ENCODE measurements at places on chromosomes 6 and 20.

- no peak for DNase-seq
Measured at GRCh38 chr20:62823688-62824475, 7.0 kb downstream of the COL9A3 start.

- peak; percentile 14 for DNase-seq
Measured at GRCh38 chr6:129183681-129184301, 300.9 kb downstream of the LAMA2 start.

DNA sequence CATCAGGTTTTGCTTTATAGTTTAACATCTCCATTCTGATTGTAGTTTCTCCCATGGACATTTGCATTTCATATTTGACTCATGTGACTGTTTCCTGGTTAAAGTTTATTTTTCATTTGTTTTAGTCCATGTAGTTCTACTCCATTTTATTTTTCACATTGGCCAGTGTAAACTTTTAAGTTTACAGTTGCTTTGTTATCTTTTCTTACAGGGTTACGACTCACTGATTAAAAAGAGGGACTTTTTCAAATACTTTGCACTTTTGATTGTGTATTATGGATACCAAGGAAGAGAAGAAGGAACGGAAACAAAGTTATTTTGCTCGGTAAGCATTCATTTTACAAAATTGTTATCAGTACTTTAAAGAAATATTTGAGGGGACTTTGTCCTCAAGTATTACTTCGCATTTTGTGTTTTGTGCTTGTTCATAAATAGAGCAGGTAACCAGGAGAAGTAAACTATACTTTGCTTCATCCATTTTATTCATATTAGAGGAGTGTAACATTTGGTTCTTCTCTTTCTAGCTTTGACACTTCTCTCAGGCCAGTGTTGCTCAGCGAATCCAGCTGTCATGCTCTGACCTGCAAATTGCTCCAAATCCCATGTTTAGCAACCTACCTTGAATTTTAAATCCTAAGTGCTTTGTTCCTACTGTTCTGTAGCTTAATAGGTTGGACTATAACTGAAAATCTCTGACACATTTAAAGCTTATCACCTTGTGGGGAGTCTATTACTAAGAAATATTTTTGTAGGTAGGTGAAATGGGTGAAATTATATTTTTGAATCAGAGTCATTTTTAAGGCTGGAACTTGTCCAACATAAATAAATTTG is 24.5 kb downstream of the NCOA7 start:
- DNase-seq: no peak

GRCh38 chr6:89033461-89033860 is 47.1 kb upstream of the PNRC1 start:
- no peak for DNase-seq

DNA sequence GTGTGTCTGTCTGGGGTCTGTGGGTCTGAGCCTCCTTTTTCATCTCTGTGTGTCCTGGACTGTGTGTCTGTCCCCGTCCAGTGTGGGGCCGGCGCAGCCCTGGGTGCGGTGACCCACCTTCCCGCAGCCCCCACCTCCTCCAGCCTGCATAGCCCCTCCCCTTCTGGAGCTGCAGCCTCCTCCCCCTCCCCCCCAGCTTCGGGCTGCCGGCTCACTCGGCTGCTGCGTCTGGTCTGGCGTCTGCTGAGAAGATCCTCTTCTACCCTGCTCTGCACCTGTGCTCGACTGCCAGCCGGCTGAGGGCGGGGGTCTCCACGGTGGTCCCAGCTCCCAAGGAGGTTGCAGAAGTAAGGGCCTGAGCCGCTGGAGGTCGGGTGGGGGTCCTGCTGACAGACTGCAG is 7.6 kb upstream of the LKAAEAR1 start:
- DNase-seq: no peak

DNA sequence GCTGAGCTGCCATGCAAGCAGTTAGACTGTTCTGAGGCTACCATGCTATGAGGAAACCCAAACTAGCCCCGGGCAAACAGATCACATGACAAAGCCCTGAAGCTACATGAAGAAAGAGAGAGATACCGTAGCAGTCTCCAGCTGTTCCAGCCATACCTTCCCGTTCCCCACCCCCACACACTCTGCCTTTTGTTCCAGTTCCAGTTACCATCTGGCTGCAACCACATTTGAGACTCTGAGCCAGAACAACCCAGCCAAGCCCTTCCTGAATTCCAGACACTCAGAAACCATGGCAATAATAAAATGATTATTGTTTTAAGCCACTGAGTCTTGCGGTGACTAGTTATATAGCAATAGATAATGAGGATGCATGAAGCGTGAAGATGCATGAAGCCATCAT is 28.3 kb downstream of the RIN2 start:
- DNase-seq: peak; percentile 83

DNA sequence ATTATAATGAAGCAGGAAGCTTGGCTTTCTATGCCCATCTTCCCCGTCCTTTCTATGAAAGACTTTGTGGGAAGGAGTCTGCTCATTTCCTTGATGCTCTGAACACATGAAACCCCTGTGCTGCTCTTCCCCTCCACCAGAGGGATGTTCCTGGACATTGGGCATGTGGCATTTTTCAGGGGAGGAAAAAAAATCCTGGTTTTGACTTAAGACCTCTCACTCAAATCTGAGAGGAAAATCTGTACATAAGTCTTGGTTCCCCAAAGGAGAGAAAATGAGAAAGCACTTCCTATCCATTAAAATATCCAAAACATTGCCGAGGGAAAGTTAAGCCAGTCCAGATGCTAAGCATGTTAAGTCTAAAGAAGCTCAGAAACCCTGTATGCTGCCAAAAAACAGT is 393.0 kb downstream of the PAX1 start:
- DNase-seq: no peak

DNA sequence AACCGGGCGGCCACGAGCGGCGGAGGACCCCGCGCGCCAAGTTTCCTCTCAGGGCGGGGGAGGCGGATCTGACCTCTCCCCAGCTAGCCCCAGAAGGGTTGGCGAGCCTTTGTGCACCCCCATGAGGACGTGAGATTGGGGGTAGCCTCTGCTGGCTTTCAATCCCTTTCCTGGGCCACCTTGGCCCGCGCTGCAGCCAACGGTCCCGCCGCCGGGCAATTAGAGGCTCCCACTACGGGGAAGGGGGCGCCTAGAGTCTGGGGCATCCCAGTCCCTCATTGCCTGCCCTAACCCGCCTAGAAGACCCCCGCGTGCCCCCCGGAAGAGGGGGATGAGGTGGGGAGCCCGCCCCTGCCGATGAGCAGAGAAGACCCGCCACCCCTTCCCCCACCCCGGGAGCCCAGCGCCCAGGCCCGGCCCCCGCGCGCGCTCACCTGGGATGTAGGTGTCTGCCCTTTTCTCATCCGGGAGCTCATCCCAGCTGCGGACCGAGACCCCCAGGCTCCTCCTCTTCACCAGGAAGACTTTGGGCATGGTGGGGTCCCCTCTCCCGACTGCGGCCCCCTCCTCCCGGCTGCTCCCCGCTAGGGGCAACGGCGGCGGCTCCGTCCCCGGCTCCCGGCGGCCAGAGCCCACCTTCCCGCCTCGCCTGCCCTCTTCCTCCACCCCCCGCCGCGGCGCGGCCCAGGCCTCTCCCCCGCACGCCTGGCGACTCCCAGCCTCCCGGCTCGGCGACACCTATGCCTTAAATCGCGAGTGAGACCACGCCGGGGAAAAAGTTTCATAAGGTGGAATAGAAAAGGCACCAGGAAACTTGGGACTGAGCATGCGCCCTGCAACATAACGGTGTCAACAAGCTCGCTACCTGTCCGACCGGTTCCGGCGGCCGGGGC is at the start of gene OVOL2:
OVOL2 (minus strand) TSS at position 816 of the 893 bp plus-strand sequence; CDS start at position 534, 282 bp downstream.
- peak; percentile 31 for DNase-seq

DNA sequence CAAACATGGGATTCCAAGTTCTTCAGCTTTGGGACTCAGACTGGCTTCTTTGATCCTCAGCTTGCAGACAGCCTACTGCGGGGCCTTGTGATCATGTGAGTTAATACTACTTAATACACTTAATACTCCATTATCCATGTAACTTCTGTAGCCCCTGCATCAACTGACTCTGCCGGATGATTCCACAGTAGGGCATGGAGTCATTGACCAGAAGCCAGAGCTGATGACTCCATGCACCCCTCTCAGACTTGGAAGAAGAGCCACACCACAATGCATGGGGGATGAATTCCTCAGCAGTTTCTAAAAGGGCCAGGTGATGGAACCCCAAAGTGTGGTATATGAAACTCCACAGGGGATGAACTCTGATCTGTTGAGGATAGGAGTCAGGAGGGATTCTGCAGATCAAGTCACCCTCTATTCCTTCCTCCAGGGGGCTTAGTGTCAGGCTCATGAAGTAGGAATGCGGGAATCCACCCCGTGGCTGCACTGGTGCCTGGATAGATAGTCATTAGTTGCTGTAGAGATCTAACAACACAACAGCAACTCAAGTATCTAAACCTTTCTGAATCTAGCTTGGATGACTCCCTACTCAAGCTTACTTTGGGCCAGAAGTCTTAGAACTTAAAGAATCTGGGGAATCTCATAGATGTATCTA is 70.2 kb downstream of the GPR6 start:
- DNase-seq: peak; percentile 9

Measured in M059J (cell line).